ENCODE measurements at places on chromosomes 4 and X. TPM values are rescaled to one million over a fixed set of nuclear protein-coding genes. Genes with fewer than 3 reads are reported as not detected.

LRAT gene
- 0.41 TPM for total RNA-seq

ESX1 gene
- total RNA-seq = not detected

MAGEA10 gene
- not detected for total RNA-seq

FBXO8 gene
- 30.1 TPM for total RNA-seq

DNA sequence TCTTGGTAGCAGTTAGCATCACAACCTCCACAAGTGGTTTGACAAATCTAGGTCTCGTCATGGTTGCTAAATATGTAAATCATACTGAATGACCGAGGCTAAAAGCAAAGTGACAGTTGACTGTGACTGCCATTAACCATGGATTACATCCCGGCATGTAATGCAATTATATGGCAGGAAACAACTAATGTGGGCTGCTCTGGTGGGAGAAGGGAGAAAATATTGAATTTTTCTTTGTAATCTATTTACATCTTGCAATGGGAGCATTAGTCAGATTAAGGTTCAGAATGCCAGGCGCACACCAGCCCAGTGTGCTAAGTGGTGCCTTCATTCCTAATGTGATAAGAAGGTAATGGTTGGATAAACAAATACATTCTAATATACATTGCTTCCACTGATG, 35.8 kb downstream of the UNC5C start:
- no peak for DNase-seq

- no peak for DNase-seq
Observed at GRCh38 chr4:133921280-133922195, 280.1 kb downstream of the PABPC4L start.

- no peak for DNase-seq
Observed at GRCh38 chrX:100411802-100412715, 2.0 kb upstream of the PCDH19 start.

DNA sequence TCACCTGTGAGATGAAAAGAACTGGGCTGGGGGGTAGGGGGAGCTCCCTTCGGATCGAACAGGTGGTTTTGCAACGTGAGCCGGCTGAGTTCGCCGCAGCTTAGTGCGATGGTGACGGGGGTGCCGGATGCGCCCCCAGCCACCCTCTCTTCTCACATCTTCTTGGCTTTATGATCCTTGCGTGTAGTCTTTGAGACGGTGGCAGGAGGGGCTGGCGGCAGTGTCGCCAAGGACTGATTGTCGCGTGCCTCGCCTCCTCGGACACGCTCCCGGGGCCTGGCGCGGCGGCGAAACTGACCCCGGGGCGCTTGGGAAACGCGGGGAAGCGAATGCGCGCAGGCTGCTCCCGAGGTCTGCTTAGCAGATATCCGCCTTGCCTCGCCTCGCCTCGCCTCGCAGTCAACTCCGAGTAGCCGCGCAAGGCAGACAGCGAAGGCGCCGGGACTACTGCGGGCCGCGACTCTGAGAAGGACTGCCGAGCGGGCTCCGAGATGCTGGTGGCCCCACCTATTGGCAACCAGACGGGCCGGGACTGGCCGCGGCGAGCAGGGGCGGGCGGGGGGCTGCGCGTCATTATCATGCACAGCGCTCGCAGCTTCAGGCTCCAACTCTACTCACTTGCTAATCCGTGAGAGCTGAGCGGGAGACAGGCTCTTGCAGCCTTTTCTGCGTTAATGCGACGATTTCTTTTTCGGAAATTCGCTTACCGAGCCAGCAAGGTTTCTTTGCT, 1.5 kb downstream of the GRID2 start:
- DNase-seq = no peak
